Large intestine (tissue), 12 donors: ENCODE measurements at places on chromosomes 4 and X.

DNA sequence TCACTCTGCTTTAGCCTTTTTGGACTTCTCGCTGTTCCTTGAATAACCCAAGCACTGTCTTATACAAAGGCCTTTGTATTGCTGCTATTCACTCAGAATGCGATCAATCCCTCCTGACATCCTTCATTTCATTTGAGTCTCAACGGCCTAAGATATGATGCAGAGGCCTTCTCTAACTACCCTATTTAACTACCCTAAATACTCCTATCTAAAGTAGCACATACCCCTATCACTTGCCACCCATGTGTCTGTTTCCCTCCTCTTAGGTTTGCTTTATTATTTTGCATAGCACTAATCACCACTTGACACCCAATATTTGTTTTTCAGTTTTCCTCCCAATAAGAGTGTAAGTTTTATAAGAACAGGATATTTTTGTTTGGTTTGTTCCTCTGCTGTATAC, 42.3 kb upstream of the ACSL4 start:
- no peak for DNase-seq

- DNase-seq = no peak
Observed at GRCh38 chr4:26094076-26094475, 180.1 kb downstream of the SMIM20 start.

DNA sequence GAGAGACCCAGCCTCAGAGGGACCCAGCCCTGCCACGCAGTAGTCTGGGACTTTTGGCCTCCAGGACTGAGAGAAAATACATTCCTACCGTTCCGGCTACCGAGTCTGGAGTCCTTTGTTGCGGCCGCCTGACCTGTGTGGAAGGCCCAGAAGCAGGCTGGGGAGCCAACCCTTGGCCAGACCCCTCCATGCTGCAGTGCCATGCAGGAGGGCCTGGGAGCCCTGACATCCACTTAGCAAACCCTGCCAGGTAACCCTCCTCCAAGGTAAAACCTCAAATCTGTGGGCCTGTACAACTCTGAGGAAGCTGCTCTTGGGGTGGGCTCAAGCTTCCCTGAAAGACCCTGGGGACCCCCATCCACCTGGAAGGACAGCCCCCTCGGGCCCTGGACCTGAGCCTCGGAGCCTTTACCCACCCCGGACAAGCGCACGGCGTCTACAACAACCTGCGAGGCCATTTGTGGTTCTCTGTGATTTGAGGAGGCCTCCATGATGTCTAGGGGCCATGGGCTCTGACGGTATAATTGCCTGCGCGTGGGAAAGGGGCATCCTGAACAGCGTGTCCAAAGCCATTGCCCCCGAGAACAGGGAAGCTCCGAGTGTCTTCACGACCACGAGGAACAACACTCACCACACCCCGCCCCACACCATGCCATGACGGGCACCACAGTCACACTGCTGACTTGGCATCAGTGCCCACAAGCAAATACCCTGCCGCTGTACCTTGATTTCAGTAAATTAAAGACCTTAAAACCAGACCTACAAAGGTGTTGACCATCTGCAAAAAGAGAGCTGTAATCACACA, 58.7 kb downstream of the ZFYVE28 start:
- no peak for DNase-seq

GRCh38 chr4:54924891-54925290, 200.5 kb downstream of the KDR start:
- DNase-seq = no peak

DNA sequence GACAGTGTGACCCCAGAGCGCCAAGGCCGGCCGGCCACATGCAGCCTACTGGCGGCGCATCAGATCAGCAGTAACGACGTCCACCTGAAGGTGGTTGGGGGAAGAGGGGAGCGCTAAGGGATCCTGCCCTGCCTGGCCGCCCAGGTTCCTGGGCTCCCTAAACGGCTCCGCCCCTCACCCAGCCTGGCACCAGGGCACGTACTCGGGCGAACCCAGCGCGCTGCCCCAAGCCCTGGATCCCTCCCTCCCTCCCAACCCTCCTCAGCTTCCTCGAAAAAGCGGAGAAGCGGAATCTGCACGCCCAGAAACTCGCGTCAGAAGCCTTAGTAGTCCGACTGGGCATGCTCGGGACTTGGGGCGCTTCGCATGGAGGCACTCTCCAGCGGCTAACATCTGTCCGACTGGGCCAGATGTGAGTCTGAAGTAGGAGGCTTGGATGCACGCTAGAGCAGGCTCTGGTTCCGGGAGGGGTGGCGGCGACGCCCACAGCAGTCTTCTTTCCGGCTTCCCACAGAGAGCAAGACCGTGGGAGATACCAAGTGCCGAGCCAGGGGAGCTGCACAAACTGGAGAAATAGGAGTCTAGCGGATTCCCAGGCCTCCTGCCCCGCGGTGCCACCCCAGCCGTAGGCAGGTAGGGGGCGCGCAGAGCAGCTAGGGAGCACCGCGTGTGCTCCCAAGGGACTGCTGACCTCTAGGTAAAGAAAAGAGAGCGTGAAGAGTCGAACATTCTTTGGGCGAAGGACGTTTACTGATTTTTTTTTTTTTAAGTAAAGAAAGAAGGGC, 114.3 kb upstream of the TEX13C start:
- peak; percentile 72 for DNase-seq

DNA sequence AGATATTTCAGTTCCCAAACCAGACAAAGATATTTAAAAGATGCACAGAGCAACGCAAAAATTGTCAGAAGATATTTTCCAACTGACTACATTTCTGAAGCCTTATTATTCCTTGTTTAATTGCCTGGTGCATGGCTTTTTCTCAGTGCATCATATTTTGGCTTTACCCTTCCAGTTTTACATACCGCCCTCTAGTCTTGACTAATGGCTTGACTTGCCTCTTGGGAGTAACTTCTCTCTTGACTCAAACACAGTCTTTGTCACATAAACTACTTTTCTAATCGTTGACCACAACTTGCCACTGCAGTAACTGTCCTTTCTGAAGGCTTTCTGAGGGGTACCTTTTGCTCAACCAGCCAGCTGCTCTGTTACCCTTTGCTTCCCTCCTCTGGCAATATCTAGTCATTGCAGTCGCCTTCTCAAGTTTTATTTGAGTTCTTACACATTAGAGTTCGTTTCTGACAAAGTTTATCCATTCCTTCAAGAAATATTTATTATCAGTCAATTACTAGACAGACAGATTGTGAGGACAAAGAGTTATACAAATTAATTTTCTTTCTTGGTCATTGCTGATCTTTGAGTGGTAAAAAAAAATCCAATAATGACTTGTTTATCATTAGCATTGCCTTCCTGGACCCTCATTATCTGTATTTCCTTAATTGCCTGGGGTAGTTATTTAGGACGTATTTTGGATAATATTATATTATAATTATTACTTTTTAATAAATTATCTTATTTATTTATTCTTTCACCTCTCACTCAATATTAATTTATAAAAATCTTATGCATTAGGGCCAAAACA, 506.9 kb upstream of the PCDH10 start:
- DNase-seq = peak; percentile 8

DNA sequence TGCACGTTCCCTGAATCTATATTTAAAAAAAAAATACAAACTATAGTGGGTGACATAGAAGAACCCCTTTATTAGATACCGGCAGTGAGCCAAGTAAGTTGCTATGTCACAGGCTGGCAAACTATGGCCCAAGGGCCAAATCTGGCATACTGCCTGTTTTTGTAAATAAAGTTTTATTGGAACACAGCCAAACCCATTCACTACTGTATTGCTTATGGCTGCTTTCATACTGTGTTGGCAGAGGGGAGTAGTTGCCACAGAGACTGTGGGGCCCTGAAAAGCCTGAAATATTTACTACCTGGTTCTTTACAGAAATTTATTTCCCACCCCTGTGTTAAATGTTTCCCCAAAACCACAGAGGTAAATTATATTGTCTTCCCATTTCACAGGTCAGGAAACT, 71.2 kb upstream of the EGFL6 start:
- DNase-seq = no peak

GRCh38 chrX:18045436-18045835, 175.2 kb downstream of the BEND2 start:
- peak; percentile 80 for DNase-seq

- DNase-seq = no peak
Observed at GRCh38 chr4:168057412-168057811, 34.9 kb upstream of the ANXA10 start.

- DNase-seq = peak; percentile 4
Observed at GRCh38 chr4:100816436-100817045, 298.7 kb upstream of the EMCN start.

DNA sequence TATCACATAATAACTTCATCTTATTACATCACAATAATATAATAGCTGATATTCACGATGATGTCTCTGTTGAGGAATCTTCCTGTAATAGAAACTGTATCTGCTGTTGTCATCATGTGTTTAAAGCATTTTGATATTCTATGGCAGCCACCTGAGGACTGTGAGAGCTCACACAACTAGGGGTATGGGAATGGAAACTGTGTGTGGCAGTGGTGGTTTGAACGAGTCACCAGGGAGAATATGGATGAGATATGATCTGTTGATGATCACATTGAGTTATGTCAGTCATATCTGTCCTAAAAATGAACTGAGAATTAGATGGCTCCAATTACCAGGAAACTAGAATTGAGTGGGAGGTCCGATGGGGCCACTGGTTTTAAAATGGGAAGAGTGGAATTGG, 169.6 kb downstream of the MID1IP1 start:
- no peak for DNase-seq

DNA sequence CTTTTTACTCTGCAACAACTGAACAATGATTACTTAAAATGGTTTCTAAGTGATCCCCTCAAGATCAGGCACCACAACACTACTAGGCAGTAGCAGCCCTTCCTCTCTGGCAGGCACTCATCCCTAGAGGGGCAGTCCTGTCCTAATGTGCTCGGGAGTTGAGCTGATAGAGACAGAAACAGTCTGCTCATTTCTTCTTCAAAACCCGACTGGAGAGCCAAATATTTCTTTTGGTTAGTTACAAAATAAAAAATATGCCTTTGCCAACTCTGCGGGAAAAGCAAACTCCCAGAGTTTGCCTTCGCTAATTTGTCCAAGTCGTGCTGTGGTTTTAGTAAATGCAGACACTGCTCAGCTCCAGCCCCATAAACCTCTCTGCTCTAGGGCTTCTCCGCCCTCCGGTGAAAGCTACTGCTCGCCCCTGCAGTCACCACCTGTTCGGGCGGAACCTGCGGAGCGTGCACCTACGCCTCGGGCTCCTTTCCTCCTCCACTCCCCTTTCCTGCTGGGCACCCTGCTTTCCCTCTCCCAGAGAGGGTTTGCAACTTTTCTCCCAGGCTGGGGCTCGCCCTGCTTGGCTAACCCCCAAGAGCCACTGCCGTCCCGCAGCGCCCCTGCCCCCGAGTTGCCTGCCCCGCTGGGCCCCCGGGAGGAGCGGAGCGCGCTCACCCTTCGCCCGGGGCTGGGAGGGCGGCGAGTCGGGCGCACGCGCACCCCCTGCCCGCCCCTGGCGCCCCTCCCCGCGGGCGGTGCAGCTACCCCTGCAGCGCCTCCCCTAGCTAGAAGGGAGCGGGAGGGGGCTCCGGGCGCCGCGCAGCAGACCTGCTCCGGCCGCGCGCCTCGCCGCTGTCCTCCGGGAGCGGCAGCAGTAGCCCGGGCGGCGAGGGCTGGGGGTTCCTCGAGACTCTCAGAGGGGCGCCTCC, at the start of gene NPNT:
Gene NPNT, plus strand, starts transcription at position 812 of the 923 bp plus-strand sequence. CDS start 182 bp downstream, outside the sequence.
- DNase-seq = peak; percentile 79

GRCh38 chr4:106444557-106444956, 76.0 kb upstream of the GIMD1 start:
- no peak for DNase-seq

GRCh38 chrX:70042399-70043371, 7.1 kb downstream of the AWAT2 start:
- DNase-seq = no peak

DNA sequence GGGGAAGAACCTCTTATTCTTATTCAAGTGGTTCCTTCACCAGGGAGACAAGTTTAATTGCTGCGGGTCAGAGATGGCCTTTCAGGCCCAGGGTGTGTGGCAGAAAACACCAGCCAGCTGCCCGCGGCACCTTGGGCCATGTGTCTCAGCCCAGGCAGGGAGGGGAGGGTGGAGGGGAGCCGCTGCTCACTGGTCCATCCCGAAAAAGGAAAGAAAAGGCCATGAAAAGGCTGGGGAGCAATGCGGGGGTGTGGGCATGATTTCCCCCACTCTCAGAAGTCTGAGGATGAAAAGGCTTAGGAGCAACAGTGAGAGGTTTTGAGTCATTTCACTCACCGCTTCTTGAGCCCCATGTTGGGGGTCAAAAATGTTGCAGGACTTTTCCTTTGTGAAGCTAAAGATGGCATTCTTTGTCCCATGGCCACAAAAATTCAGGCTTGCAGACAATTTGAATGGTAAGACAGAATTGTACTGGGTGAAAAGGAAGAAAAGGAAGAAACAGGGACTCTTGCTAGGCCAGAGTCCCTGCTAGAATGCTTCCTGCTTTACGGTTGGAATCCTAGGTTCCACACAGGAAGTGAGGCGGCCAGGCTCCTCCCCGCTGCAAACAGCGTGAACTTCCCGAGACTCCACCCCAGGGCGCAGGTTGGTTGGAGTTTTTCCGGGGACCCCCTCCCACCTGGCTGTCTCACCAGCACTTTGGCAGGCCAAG, 17.4 kb upstream of the FAM47E start:
- no peak for DNase-seq

DNA sequence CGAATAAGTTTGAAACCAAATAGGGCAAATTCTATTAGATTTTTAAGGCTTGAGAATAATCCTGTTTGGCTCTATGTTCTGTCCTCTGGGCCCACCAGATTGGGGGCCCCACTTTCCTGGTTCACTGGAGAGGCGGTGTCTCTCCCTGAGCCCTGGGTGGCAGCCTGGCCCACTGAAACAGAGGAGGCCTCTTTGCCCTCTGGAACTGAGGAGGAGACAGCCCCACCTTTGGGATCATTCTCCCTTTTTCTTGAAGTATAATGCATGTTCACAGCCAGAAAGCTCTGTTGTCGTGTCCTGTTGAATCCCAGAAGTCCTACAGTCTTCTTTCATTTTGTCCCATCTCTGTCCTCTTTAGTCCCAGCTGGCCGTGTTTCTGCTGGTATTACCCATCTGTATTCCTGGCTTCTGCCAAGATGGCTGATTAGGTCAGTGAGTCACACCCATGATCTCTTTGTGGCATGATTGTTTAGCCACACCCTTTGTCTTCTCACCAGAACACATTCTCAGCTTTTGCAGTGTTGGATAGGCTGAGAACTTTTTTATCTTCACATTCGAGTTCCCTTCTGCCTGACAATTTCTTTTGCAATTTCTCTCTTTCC, 8.1 kb upstream of the TBC1D25 start:
- DNase-seq = peak; percentile 50

GRCh38 chrX:133190877-133191738, 27.0 kb downstream of the TFDP3 start:
- DNase-seq = no peak

GRCh38 chrX:95076449-95076848, 1402.4 kb downstream of the FAM133A start:
- DNase-seq = no peak

- DNase-seq = no peak
Observed at GRCh38 chr4:75845992-75846391, 56.3 kb downstream of the PPEF2 start.

- DNase-seq = no peak
Observed at GRCh38 chr4:95410387-95410977, 138.3 kb downstream of the UNC5C start.

DNA sequence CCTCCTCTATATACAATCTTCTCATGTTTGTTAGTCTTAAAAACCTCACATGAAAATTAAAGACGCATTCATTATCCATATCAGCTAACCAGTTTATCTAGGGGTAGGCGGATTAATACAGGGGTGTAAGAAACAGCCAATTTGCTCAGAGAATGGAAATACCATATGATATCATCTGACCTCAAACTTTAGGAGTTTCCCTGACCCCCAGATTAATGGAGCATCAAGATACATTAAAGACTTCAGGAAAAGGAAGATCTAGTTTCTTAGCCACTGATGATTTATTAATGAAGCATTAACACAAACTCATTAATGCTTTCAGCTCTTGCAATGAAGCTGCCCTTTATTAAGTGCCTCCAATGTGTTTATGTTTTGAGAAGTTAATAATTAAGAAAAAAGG, 67.5 kb downstream of the CAMK2D start:
- DNase-seq = no peak
